ENCODE measurements at places on chromosomes 12 and 14. TPM values are rescaled to one million over a fixed set of nuclear protein-coding genes. Genes with fewer than 3 reads are reported as not detected.

- H3K36me3 ChIP-seq, result no peaks in the 10 kb centered on the region
- no peak overlapping the region for H3K27ac ChIP-seq
- H3K4me1 ChIP-seq, result no peaks in the 10 kb centered on the region
- H3K4me3 ChIP-seq, result no peak overlapping the region
Measured at GRCh38 chr14:88605594-88605993, 42.8 kb downstream of the ZC3H14 start.

The CLEC12A gene
- total RNA-seq, result 1.6 TPM

GRCh38 chr12:124463341-124463921, 104.0 kb downstream of the NCOR2 start:
- H3K27ac ChIP-seq, result no peak overlapping the region
- no peak overlapping the region for H3K4me3 ChIP-seq
- H3K27me3 ChIP-seq, result no peaks in the 10 kb centered on the region
- DNase-seq, result no peak

DNA sequence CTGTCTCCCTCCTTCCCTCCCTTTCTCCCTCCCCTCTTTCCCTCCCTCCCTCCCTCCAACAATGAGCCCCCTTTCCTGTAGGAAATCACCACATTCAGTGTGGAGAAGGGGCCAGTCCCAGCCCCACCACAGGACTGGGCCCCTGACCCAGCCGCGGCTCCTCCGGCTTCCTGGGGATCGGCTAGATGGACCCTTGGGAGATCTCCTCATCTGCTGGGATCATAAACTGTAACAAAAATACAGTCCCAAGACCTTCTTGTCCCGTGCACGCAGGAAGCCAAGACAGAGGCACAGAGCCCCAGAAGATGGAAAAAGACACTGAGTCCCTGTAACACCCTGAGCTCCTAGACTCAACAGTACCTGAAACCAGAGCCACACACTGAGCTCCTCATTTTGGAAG, 23.9 kb downstream of the DIO3 start:
- no peak overlapping the region for H3K4me3 ChIP-seq
- no peaks in the 10 kb centered on the region for H3K27me3 ChIP-seq
- H3K36me3 ChIP-seq, result no peaks in the 10 kb centered on the region
- H3K27ac ChIP-seq, result no peak overlapping the region
- H3K4me1 ChIP-seq, result no peaks in the 10 kb centered on the region
- no peak for DNase-seq

- H3K27ac ChIP-seq, result no peak overlapping the region
- H3K36me3 ChIP-seq, result no peaks in the 10 kb centered on the region
- H3K4me3 ChIP-seq, result no peak overlapping the region
- H3K4me1 ChIP-seq, result peaks cover 7% of the 10 kb centered on the region
- H3K27me3 ChIP-seq, result no peaks in the 10 kb centered on the region
- no peak for DNase-seq
Measured at GRCh38 chr14:51400139-51400538, 160.1 kb downstream of the TMX1 start.

GRCh38 chr14:78767436-78767835, 597.3 kb downstream of the NRXN3 start:
- H3K27me3 ChIP-seq, result no peaks in the 10 kb centered on the region
- no peaks in the 10 kb centered on the region for H3K4me1 ChIP-seq
- DNase-seq, result no peak
- no peak overlapping the region for H3K27ac ChIP-seq
- H3K4me3 ChIP-seq, result no peak overlapping the region

DNA sequence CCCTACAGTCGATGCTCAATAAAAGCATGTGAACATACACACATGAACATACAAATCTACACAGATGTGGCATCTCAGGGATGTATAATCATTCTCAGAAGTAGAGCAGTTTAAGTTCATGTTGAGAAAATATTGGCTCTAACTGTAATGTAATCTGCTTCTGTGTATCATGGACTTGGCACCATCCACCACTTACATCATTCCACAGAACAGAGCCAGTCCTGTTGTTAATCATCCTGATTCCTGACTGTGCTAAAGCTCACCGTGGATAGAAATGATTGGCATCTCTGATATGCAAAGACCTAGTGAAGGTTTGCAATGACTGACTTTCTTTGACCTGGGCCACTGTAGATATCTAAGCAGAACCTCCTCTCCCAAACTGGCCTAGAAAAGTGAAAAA, 1141.3 kb downstream of the BCL11B start:
- H3K27me3 ChIP-seq, result no peaks in the 10 kb centered on the region
- no peaks in the 10 kb centered on the region for H3K4me1 ChIP-seq
- H3K36me3 ChIP-seq, result no peaks in the 10 kb centered on the region
- DNase-seq, result no peak
